Aorta (tissue), 5 donors: ENCODE measurements at places on chromosomes 1 and 21. TPM values are rescaled to one million over a fixed set of nuclear protein-coding genes. Genes with fewer than 3 reads are reported as not detected.

The GAS5 gene
- 307 TPM for total RNA-seq

The RAB29 gene
- 38.9 TPM for total RNA-seq

DNA sequence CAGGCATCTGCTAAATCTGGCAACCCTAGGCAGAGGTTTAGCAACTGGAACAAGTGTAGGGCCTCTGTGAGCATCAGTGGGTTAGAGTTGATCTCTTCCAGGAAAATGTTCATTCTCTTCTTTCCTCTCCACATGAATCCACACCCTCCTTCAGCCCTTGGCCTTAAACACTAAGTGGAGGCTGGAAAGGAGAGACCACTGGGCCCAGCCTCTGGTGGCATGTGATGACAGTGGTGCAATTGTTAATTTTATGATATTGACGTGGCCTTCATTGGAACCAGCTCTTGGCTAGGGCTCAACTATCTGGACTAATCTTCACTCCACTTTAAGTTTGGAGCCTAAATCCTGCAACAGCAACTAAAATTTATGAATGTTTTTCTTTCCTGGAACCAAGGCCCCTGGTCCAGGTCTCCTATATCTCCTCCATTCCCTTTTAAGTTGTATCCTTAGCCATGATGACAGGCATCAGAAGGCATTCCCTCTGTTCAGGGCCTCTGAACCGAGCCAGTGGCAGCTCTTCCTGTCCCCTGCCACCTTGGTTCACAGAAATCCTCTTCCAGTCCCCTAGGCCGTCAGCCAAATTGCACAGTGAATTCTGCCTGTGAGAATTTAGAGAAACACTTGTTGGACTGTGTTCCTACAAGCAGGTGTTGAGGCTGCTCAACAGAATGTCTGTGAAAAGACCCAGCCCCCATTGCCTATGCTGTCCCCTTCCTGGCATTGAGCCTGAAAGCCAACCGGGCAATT is 132.2 kb downstream of the PSMG1 start:
- H3K27me3 ChIP-seq = no peaks in the 10 kb centered on the region
- H3K36me3 ChIP-seq = no peaks in the 10 kb centered on the region
- H3K27ac ChIP-seq = no peak overlapping the region
- DNase-seq = no peak

- H3K36me3 ChIP-seq = peaks cover 4% of the 10 kb centered on the region
- peaks cover 4% of the 10 kb centered on the region for H3K4me1 ChIP-seq
- no peak overlapping the region for H3K4me3 ChIP-seq
- no peak for DNase-seq
These were observed 64.6 kb downstream of the CAPN2 start for GRCh38 chr1:223776826-223777454.

DNA sequence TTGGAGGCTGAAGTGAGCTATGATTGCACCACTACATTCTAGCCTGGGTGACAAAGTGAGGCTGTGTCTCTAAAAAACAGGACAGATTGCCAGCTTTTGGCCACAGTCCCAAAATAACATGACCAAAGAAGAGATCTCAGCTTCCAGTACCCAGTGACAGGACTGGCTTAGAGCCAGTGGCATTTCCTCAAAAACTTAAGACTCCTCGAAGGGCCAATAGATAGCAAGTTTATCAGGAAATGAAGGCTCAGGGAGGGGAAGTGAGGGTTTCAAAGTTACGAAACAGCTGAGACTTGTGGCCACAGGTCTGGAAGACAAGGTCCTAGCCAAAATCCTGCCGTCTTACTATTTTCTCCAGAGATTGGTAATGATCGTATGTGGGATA is 6.3 kb upstream of the TMEM39B start:
- no peaks in the 10 kb centered on the region for H3K27me3 ChIP-seq
- no peaks in the 10 kb centered on the region for H3K36me3 ChIP-seq
- H3K4me3 ChIP-seq = no peak overlapping the region

DNA sequence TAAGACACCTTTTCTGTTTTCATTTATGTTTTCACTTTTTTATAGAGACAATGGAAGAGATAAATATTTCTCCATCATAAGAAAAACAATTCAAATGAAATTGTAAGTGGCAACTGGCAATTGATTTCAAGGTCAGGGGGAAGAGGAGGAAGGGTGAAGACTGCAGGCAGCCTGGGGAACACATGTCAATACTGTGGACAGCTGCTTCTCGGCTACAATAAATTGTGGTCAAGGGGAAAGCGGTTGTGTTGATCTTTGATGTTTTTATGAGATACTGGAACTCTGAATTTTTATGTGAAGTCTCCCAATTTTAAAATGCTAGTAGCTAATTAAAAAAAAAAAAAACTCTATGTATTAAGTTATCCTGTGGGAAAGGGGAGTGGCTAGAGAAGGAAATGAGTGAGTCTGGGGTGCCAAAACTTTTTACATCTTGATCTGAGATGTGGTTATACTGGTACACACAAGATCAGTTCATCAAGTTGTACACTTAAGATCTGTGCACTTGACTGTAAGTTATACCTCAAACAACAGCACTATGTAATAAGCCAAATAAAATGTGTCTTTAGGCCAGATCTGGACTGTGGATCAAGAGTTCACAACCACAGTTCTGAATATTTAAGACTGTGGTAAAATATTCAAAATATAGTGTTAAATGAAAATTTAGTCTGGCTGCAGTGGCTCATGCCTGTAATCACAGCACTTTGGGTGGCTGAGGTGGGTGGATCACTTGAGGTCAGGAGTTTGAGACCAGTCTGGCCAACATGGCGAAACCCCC is 18.0 kb downstream of the SSX2IP start:
- no peak overlapping the region for H3K4me3 ChIP-seq
- no peak for DNase-seq
- no peaks in the 10 kb centered on the region for H3K36me3 ChIP-seq
- no peaks in the 10 kb centered on the region for H3K27me3 ChIP-seq
- H3K27ac ChIP-seq = no peak overlapping the region
- H3K4me1 ChIP-seq = no peaks in the 10 kb centered on the region
